ENCODE measurements at places on chromosomes 2 and 18.
A peak's percentile ranks its signal among the peaks of the same experiment; 100 is the strongest.

DNA sequence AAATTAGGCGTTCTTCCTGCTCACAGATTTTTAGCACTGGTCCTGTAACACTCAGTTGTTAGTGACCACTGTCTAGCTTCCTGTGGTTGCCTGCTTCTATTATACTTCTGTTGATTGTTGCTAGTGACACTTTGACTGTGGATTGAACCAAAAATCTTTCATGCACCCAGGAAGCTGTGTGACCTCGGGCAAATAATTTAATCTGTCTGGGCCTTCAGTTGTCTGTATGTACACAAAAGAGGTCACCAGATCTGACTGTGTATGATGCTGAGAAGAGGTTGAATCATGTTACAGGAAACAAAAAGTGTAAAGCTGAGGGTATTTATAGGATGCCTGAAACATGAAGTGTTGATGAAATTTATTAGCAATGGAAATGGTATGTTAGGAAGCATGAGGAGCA lies 12.7 kb downstream of the ICOS start:
- no peak for DNase-seq

- DNase-seq = no peak
Measured at GRCh38 chr18:213966-214365, 53.9 kb downstream of the THOC1 start.

GRCh38 chr18:79765491-79766245 lies 32.1 kb upstream of the KCNG2 start:
- DNase-seq = no peak

- DNase-seq = no peak
Measured at GRCh38 chr2:196399096-196399495, 227.7 kb upstream of the STK17B start.

DNA sequence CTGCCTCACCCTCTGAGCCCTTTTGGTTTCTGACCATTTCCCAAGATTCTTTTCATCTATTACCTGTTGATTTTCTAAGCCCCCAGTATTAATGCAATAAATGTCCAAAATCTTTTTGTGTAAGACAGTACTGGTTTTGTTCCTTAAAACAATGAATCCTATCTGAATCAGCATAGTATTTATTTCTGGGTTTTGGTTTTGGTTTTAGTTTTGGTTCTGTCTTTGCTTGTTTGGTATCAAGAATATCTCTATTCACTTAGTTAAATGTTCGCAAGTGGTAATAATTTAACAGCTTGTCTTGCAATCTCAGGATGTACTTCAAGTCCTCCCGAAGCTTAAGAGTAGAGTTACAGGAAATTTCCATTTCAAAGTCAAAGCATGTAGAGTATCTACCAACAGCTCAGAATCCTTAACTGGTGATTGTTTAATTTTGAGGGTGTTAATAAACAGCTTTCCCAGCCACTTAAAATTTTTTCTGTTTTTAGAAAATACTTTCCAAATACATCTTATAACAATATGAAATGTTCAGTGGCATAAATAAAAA lies 67.7 kb upstream of the NEDD4L start:
- no peak for DNase-seq

- no peak for DNase-seq
Measured at GRCh38 chr18:80253871-80254492, 6.7 kb upstream of the PARD6G start.

GRCh38 chr2:70679259-70679658 lies 88.7 kb downstream of the ADD2 start:
- no peak for DNase-seq

DNA sequence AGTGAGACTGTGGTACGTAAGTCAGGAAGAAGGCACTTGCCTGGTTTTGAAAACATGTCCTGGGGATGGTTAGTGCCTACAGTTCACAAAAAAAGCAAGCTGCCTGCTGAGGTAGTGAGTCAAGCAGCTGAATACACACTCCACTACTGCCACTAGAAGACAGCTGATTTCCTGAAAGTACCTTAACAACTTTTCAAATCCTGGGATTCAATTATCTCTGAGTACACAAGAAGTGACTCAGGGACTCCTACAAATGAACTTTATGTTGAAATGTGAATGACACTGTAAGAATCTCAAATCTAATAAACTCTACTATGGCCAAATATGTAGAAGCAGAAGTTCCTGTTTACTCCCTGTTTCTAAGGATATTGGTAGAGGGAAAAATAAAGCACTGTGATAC lies 58.0 kb upstream of the ARL5A start:
- DNase-seq = no peak

- DNase-seq = no peak
Measured at GRCh38 chr18:6591491-6591890, 138.0 kb upstream of the ARHGAP28 start.

DNA sequence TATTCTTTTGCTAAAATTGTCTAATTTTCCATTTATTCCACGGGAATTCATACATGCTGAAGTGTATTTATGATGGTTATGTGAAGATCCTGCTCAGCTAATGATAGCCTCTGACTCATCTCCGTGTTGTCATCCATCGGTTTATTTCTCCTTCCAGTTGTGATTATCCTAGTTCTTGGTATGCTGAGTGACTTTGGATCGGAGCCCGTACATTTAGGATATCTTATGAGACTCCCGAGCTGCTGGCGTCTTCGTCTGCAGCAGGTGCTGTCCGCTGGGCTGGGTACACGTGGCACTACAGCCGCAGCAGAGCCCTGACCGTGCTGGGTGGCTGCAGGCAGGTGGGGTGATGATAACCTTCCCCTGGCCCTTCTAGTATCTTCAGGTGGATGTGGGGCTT lies 40.1 kb upstream of the GALR1 start:
- no peak for DNase-seq

DNA sequence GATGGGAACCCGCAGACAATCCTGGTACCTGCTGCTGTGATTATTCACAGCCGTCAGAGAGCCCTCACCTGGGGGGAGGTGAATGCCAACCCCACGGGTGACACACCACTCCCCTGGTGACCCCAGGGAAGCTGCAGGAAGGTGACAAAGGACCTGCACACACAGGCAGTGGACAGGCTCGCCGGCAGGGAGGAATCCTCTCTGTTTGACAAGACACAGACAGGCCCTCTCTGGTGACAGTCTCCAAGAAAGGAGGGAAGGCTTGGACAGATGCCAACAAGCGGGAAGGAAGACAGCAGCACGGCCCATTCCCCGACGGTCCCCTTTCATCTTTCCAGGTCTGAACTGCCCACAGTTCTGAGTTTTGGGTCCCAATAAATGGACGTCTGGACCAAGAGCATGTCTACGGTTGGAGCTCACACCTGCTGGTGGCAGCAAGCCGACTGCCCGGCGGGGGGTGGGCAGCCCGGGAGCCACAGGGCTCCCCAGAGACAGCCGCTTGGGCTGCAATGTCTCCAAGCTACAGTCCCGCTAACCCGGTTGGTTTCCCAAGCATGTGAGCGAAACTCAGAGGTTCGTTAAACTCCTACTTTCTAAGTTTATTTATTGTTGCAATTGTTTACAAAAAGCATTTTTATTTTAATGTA lies 31.8 kb downstream of the HDAC4 start:
- DNase-seq = no peak

DNA sequence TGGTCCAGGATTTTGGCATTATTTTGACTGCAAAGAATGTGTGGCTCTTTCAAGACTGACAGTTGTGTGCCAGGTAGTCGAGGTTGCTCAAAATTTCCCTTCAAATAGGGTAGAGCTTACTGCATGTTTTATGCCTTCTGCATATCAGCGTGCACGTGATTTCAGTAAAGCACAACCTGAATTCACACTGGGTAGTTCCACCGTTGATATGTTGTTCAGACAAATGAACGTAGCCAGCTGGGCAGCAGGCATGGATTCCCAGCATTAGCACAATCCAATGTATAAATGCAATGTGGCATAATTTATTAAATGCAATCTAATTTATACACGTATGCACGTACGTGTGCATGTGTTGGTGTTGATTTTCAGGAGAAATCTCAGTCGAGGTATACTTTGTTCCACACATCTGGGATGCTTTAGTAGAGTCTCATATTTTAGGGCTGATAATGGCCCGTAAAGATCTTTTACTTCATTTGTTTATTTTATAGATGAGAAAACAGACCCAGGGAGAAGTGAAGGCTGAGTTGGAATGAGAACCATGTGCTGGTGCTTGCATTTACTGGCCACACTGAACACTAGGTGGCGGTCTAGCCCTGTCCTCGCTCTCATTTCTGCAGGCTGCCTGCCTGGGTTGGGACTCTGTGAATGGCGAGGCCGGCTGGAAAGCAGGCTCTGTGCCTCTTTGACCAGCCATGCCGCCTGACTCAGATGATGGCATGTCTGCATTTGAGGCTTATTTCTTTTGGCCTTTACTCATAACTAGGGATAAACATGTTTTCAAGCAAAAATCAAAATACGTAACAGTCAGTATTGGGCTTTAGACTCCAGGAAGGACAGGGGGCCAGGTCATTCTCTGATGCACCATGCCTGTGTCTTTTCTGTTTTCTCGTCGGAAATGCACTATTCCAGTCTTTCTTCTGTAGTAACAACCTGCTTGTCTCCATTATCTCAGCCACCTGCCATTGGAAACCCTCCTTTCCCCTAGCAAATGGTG lies 120.4 kb downstream of the RNF144A start:
- peak; percentile 14 for DNase-seq

DNA sequence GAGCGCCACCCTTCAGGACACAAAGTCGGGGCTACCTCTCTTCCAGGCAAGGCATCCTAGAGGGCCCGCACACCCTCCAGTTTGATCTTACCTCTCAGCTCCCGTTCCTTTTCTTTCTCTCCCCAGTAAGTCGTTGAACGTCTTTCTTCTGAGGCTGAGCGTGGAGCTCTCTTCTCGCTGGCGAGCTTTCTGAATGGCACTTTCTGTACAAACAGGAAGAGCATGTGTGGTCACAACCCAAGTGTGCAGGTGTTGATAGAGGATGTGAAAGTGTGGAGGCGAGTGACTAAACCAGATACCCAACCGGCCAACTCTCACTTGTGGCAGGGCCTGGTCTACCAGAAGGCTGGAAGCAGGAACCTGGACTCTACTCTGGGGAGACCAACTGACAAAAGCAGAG lies at the start of gene AFF3:
Gene AFF3 (minus strand): TSS at position 198 of the 400 bp plus-strand sequence. CDS start 38,136 bp downstream, outside the sequence.
- peak; percentile 38 for DNase-seq

DNA sequence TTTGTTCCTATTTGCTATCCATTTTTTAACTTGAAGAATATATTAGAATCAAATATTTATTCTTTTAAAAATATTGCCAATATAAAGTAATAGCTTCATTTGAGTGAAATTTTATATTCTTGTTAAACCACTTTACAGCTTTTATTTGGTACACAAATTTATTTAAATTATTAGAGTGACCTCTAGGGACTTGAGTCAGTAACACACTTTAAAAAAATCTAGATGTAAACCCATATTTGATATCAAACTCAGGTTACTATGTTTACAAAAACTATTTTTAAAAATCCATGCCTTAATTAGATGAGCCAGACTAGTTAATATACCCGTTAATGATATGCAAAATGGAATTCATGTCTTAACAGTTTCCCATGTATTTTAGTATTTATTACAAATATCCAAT lies 134.6 kb downstream of the MAP4K4 start:
- no peak for DNase-seq

DNA sequence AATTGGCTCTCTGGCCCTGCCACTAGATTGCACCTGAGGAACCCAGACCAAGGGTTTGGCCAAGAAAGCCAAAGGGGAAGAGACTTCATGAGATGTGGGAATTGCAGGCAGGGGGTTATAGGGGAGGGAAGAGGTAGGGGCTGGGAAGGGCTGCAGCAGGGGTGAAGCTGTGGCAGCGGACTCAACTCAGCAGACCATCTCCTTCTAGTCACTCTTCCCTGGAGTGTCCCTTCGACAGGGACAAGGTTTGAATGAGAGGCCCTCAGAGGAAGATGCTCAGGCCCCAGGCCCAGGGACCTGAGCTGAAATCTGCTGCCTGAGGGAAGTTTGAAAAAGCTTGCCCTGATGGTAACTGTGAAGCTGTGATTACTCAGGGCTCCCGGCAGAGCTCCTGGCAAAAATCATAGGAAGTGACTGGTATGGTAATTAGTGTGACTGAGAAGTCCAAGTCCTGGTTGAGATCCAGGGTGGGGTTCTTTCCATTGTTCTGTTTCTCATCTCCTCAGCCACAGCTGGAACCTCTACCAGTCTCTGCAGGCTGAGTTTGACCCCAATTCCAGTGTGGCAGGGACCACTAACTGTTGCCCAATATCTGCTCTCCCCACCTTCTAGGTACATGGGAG lies 300.9 kb downstream of the CYP26B1 start:
- no peak for DNase-seq

DNA sequence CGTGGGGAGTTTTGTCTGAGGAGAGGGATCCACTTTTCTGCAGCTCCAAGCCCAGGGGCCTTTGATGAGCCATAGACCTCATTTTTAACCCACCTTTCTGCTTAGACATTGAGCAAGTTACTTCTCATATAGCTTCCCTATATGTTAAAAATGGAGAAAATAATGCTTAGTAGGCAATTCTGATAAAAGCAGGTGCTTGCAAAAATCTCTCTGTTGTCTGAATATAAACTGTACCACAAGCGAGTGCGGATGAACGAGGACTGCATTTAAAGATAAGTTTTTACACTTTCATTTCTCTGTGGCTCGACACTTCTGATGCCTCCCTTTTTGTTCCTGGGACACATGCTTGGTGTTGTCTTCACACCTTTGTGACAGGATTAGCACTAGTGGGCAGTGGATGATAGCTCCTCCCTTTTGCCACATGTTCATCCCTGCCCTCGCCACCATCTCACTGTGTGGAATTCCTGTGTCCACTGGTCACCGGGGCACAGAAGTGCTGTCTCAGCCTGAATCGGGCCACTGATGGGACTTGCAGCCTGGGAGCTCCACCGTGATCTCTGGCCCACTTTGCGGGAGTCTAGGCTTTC lies 1.6 kb downstream of the TYMS start:
- DNase-seq = no peak

DNA sequence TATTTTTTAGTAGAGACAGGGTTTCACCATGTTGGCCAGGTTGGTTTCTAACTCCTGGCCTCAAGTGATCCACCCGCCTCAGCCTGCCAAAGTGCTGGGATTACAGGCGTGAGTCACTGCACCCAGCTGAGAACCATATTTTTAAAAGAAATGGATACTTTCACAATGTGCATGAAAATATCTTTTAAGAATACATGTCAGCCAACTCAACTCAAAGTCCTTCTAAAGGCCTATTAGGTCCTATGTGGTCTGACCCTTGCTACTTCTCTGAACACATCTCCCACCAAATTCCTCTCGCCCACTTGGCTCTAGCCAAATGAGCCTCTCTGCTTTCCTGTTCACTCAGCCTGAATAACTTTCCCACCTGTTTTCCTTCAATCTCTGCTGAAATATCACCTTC lies 119.6 kb downstream of the MTX2 start:
- DNase-seq = no peak

- DNase-seq = no peak
Measured at GRCh38 chr18:51193621-51194287, 3.7 kb downstream of the MEX3C start.

Data from activated T-helper 1 cell treated with anti-CD3 and anti-CD28 coated beads, Interleukin-12 subunit alpha, Interleukin-12 subunit beta, Interleukin-2, Interleukin-4 antibody, amounts not matched to agents 30 ng/mL and 10 ng/mL and 1 ng/mL, durations not matched to agents 14 hours and 24 hours and 36 hours (primary cell).